Heart right ventricle (tissue), 16 donors: ENCODE measurements at places on chromosomes 2 and 18. TPM values are rescaled to one million over a fixed set of nuclear protein-coding genes. Genes with fewer than 3 reads are reported as not detected.

Gene TNFRSF11A
- total RNA-seq, result 1.3 TPM

GRCh38 chr2:163527381-163527780 lies 208.4 kb downstream of the FIGN start:
- no peaks in the 10 kb centered on the region for H3K36me3 ChIP-seq
- no peak overlapping the region for H3K4me3 ChIP-seq
- H3K4me1 ChIP-seq, result no peaks in the 10 kb centered on the region
- no peak overlapping the region for H3K27ac ChIP-seq
- DNase-seq, result no peak

GRCh38 chr2:2708575-2709430 lies 377.7 kb upstream of the MYT1L start:
- no peak overlapping the region for H3K27ac ChIP-seq
- no peaks in the 10 kb centered on the region for H3K36me3 ChIP-seq
- H3K4me3 ChIP-seq, result no peak overlapping the region

Gene CD302
- total RNA-seq, result 9.2 TPM

Gene SLC30A3
- 12.5 TPM for total RNA-seq

- H3K4me1 ChIP-seq, result no peaks in the 10 kb centered on the region
- H3K4me3 ChIP-seq, result no peak overlapping the region
- DNase-seq, result no peak
- no peaks in the 10 kb centered on the region for H3K27me3 ChIP-seq
These were observed 113.3 kb downstream of the MYO1B start for GRCh38 chr2:191358325-191359025.

DNA sequence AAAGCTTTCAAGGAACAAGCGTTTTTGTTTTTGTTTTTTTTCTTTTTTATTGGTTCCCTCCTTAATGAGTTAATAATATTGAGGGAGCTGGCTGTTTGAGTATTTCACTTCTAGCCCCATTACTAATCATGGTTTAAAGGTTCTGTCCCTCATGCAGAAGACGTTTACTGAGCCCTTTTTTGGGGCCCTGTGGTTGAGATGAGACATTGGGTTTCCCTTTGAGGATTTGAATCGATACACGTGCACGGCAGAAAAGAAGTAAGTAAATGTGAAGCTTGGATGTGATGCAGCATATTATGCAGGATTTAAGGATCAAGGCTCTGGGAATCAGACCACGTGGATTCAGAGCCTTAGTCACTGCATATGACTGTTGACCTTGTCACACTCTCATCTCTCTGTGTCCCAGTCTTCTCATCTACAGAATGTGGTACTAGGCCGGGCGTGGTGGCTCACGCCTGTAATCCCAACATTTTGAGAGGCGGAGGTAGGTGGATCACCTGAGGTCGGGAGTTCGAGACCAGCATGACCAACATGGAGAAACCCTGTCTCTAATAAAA lies 1.0 kb upstream of the CHST10 start:
- H3K36me3 ChIP-seq, result no peaks in the 10 kb centered on the region
- DNase-seq, result no peak
- H3K4me1 ChIP-seq, result peaks cover 19% of the 10 kb centered on the region
- no peak overlapping the region for H3K4me3 ChIP-seq
- H3K27me3 ChIP-seq, result no peaks in the 10 kb centered on the region

GRCh38 chr2:38068234-38068633 lies 7.7 kb downstream of the CYP1B1 start:
- H3K27ac ChIP-seq, result no peak overlapping the region
- H3K36me3 ChIP-seq, result peaks cover 28% of the 10 kb centered on the region
- H3K4me3 ChIP-seq, result no peak overlapping the region
- H3K4me1 ChIP-seq, result peaks cover 10% of the 10 kb centered on the region

- H3K4me1 ChIP-seq, result peaks cover 20% of the 10 kb centered on the region
- no peaks in the 10 kb centered on the region for H3K27me3 ChIP-seq
- H3K27ac ChIP-seq, result no peak overlapping the region
- no peak for DNase-seq
These were observed 94.6 kb upstream of the PPP1CB start for GRCh38 chr2:28656937-28657615.

Gene NAT8
- total RNA-seq, result not detected

GRCh38 chr18:5424903-5425664 lies 118.7 kb downstream of the EPB41L3 start:
- no peaks in the 10 kb centered on the region for H3K4me1 ChIP-seq
- no peak overlapping the region for H3K27ac ChIP-seq

Gene IL36RN
- not detected for total RNA-seq

DNA sequence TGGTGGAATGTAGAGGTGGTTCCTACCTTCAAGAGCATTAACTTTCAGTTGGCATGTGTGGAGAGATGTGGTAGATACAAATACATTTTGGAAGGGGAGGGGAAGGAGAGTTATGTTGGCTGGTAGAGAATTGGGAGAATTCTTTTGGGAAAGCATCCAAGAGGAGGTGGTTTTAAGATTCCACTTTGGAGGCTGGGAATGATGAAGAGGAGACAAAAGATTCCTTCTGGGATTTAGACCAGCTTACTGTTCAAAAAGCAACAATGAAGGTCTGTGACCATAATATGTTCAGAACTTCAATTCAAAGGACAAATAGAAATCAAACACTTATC lies 120.8 kb upstream of the FOSL2 start:
- H3K4me1 ChIP-seq, result peaks cover 31% of the 10 kb centered on the region
- no peak overlapping the region for H3K27ac ChIP-seq
- H3K4me3 ChIP-seq, result no peak overlapping the region
- no peaks in the 10 kb centered on the region for H3K27me3 ChIP-seq
- no peaks in the 10 kb centered on the region for H3K36me3 ChIP-seq
- DNase-seq, result no peak
